ENCODE measurements at places on chromosomes 13 and 19.

GRCh38 chr13:97464561-97464960, 30.6 kb downstream of the RAP2A start:
- no peak for DNase-seq

DNA sequence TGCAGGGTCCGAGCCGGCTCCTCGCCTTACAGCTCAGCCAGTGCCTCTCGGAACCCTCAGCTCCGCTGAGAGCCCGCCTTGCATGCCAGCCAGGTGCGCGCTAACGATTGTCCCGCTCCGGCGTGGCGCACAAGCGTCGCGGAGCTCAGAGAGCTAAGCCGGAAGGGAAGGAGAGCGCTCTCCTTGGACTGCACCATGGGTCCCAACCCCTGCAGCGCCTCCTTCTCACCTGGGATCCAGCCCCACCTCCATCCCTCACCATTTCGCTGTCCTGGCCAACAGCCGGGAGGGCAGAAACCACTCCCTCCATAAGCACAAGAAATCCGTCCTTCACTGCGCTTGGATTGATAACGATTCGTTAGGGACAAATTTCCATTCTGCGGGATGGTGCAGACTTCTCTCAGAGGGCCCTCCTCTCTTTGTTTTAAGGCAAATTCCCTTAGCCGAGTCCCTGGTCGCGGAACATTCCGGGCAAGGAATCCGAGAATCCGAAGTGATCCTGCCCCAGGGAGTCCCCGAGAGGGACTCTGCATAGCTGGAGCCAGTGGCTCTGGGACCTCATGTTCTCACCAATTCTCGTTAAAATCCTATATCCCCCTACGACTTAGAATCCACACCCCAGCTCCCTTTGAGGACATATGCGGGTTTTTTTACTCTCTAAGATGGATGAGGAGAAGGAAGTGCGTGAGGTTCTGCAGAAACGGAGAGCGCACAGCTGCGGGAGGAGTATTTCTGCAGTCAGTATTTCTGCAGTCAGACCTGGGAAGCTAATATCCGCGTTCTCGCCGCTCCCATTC, 2.8 kb downstream of the GSX1 start:
- no peak for DNase-seq

DNA sequence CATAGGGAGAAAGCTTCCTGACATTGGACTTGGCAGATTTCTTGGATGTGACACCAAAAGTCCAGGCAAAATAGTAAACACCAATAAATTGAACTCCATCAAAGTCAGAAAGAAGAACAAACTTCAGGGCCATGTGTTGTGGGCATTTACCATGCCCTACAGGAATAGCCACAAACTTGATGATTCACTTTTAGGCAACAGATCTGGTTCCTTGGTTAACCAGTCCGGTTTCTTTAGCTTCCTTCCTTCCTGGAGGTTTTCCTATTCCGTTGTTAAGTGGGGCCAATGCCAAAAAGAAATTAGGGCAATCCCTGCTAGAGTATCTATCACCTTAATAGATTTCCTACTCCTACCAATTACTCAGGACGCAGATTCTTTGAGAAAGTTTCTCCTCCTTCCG, 25.2 kb downstream of the IGFL1 start:
- no peak for DNase-seq

DNA sequence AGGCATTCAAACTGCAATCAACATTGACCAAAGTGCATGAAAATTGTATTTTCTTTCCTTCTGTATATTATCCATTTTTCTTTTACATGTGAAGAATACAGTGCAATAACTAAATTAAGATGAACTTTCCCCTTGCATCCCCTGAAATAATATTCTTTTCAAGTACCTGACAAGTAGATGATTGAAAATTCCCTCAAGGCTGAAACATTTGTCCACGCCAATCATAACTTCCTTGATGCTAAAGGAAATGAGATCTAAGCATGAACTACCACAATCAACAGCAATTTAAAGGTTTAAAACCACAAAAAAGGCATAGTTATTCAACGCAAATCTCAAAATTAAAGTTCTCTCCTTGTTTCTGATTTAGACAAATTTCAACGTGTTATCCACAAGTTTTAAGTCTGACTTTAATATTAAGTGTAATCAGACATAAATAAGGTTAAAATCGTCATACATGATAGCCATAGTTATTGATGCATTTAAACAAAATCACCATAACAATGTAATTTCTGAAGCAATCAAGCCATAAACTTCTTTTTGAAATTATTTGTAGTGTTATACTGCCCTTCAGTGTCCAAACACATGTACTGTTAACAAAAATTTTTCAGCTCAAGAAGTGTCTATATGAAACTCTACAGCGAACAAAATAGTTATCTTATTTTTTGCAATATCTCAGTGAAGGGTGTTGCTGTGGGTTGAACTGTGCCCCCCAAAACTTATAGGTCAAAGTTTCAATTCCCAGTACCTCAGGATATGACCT, 169.5 kb downstream of the DCLK1 start:
- no peak for DNase-seq

- no peak for DNase-seq
Measured at GRCh38 chr13:38173403-38173802, 176.2 kb upstream of the UFM1 start.

GRCh38 chr13:65857942-65858565, 1372.1 kb downstream of the PCDH9 start:
- DNase-seq: no peak

- DNase-seq: no peak
Measured at GRCh38 chr13:108594153-108594552, 35.3 kb upstream of the MYO16 start.

DNA sequence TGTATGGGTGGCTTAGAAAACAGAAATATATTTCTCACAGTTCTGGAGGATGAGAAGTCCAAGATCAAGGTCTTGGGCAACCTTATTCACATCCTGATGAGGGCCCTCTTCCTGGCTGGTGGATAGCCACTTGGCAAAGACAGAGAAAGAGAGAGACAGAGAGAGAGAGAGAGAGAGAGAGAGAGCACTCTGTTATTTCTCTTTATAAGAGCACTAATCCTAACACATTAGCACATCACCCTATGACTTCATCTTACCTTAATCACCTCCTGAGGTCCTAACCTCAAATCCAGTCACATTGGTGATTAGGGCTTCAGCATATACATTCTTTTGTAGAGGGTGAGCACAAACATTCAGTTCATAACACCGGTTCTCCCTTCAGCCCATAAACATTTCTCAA, 430.3 kb downstream of the EFNB2 start:
- no peak for DNase-seq

DNA sequence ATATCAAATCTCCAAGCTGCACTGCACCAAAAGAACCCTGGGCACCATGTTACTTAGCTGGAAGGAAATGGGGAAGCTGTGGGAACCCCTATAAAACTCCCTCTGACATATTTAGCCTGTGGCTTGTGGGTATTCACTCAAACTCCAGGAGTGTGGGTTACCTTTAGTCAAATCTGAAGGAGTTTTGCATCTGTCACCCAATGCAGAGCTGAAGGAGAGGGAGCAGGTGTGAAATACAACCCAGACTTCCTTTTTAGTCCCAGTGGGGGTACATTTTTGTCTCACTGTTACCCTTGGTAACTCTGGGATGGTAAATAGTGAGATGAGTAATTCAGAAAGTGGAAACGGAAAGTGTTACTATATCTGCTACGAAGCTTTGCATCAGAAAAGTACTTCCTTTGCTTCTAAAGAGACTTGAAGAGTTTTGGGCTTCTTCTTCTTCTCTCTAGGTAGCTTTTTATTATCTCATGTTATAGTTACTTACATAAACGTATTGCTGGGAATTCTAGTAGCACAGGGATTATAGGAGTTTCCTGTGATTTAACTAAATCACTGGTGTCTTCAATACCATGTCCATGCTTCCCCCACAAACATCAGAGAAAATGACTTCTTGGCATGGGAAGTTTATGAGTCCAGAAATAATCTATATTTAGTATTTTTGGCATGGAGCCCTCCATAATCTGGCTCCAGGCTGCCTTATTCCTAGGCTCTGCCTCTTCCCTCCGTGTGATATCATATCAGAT, 105.9 kb downstream of the AKAP11 start:
- no peak for DNase-seq

- no peak for DNase-seq
Measured at GRCh38 chr13:46896341-46897137, at the start of gene HTR2A. TSS of gene HTR2A (minus strand) at chr13:46897053. CDS start at chr13:46895906, 1,147 bp downstream.

DNA sequence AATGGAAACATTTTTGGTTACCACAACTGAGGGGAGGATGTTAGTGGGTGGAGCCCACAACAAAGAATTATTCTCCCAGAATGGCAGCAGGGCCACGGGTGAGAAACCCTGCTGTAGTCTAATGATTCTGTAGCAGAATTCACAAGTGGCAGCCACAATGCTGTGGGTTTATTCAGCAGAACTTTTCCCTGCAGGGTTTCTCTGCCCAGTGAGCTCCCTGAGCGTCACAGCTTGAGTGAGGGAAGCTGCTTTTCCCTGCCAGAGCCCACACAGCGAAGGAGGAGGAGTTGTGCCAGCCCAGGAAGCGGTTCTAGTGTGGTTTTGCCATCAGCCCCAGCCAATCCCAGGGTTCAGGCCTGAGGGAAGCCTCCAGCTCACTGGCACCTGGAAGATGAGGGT, 4.4 kb downstream of the ATP12A start:
- DNase-seq: no peak

DNA sequence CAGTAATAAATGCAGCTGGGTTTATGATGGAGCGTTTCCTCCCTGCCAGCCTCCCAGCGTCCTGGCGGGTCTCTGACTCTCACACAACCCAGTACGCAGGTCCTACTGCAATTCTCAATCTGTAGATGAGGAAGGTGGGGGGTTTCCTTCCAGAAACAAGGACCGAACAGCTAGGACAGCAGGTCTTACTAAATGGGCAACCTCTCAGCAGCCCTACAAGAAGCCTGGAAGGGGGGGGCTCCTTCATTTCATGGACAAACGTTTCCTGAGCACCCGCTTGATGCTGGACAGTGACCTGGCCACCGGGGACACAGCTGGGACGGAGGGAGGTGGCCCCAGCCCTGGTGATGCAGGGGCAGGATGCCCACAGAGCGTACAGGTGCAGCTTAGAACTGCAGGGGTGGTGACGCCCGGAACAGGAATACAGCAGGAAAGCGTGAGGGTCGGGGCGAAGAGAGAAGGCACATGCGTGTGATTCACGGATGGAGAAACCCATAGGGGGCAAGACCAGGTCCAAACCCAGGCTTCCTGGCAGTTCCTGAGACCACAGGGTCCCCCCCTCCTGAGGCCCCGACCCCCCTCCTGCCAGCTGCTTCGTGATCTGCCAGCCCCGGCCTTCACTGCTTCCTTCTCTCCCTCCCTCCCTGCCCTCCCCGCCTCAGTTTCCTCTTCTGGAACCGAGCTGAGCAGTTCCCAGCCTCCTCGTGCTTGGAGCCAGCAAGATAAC, 732 bp upstream of the C2CD4C start:
- DNase-seq: no peak

All from pancreas (tissue), 10 donors.